ENCODE measurements at places on chromosomes 6 and 20. TPM values are rescaled to one million over a fixed set of nuclear protein-coding genes. Genes with fewer than 3 reads are reported as not detected.

Gene SLC17A3
- 0.23 TPM for total RNA-seq

Gene SYCP2
- total RNA-seq = 2.1 TPM

Gene VSTM2L
- 1.6 TPM for total RNA-seq

Gene TREML2
- total RNA-seq = 0.10 TPM

Gene OOEP
- total RNA-seq = not detected

Gene TMEM217
- 5.4 TPM for total RNA-seq

- DNase-seq = no peak
These were observed 66.6 kb upstream of the ADGRF4 start for GRCh38 chr6:47631797-47632196.

GRCh38 chr6:109238396-109238795 is 143.1 kb downstream of the CEP57L1 start:
- no peak for DNase-seq

GRCh38 chr6:150323205-150323604 is 45.6 kb upstream of the IYD start:
- DNase-seq = no peak

- no peak for DNase-seq
These were observed 232.7 kb downstream of the ADGRG6 start for GRCh38 chr6:142534484-142534883.

GRCh38 chr6:7129360-7129759 is 21.6 kb downstream of the RREB1 start:
- no peak for DNase-seq

- no peak for DNase-seq
These were observed 66.1 kb downstream of the TSHZ2 start for GRCh38 chr20:53038299-53038698.

- no peak for DNase-seq
These were observed 42.1 kb downstream of the SRSF3 start for GRCh38 chr6:36636283-36636682.

DNA sequence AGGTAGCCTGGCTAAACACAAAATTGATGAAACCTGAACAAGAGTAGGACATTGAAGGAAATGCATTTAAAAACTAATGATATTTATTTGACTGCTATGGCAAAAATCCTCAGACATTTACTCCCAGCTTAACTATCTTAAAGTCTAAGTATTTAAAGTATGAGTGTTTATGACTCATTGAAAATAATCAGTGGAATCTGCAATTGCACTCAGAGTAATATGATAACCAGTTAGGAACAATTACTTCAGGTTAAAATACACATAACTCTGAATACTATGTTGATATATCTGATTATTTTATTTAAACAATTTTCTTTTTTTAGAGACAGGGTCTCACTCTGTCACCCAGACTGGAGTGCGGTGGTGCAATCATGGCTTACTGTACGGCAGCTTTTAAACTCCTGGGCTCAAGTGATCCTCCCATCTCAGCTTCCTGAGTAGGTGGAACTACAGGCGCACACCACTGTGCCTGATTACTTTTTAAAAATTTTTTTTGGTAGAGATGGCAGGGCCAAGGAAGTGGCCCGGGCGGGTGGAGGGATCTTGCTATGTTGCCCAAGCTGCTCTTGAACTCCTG is 43.9 kb downstream of the FILIP1 start:
- no peak for DNase-seq

DNA sequence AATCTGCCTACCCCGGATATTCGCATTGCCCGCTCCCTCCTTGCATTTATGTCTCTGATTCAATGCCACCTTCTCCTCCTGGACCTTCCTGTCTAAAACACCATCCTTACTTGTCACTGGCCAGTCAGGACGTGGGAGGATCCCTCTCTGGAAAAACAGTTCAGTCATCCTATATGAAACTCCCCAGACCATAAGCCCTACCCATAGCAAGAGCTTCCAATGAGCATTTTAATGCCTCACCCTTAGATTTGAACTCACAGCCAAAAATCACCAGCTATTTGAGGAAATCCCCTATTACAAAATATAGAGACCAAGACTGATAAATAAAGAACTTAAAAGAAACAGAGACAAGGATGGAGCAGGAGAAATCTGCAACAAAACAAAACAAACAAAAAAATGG is 86.4 kb downstream of the SHLD1 start:
- no peak for DNase-seq

DNA sequence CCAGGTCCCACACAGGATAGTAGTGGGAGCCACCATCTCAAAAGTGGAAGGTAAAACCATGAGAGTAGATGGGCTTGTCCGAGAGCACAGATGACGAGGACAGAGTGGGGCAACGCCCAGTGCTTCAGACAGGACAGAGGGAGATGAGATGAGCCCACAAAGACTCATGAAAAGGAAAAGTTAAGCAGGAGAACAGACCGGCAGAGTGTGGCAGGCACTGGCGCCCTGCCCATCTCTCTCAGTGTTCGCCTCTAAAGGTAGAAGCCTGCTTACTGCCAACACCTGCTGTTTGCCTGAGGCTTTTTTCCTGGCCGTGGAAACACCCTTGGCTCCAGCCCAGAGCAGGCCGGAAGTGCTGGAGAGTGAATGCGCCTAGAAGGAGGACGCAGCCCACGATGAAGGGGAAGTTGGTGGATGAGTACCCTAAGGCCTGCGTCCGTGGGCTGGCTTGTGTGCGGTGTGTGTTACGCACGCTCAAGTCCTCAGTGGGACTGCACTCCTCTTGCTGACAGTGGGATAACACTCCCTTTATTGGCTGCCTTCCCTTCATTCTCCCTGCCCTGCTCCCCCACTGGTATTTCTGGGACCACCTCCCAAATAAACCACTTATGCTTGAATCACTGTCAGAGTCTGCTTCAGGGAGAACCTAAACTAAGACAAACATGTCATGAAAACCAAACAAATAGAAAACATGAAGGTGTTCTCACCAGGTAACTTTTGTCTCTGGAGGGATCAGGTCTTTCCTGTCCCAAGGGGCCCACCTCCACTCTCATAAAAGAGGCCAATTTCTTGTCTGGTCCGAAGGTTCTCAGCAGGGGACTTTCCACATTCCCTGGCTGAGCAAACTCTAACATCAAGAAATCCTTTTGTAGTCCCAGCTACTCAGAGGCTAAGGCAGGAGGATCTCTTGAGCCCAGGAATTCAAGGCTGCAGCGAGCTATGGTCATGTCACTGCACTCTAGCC is 9.1 kb upstream of the FOXP4 start:
- no peak for DNase-seq

GRCh38 chr6:111361648-111362047 is 121.4 kb downstream of the REV3L start:
- peak; percentile 57 for DNase-seq

- peak; percentile 43 for DNase-seq
These were observed at the start of gene SRSF12 for GRCh38 chr6:89117211-89118108. Gene SRSF12, minus strand, starts transcription at chr6:89118071. Its CDS starts 184 bp downstream, at chr6:89117887.

DNA sequence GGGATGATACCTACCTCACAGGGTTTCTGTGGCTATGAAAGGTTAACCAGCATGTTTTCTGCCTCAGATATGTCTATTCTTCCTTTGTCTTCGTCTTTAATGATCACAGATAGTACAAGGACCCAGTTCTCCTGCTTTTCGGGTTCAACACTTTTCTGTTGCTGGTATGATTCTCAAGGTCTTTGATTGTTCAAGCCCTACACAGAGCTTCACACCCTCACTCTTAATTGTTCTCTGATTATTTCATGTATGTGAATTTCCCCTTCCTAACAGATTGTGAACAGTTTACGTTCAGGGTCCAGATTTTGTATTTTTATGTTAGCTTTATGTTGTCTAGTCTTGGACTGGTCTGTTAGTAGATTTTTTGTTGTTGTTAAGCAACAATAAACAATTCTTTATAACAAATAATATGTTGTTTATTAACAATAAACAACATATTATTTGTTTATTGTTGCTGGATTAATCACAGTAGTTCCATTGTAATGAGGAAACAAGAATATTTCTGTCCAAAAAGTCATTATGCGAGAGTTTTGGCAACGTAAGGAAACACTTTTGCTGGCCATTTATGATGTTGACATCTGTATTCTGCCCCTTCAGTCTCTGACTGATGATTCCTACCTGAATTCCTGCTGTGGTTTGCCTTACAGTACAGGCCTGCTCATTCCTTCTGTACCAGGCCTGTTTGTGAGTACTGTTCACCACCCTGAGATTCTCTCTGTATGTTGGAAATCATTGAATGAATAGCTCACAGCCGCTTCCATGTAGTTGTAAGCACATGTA is 27.2 kb upstream of the TULP4 start:
- no peak for DNase-seq

GRCh38 chr20:53390770-53391169 is 202.9 kb downstream of the ZNF217 start:
- DNase-seq = no peak

- DNase-seq = no peak
These were observed 41.3 kb downstream of the NTSR1 start for GRCh38 chr20:62749851-62750445.

GRCh38 chr6:44917430-44917829 is 410.7 kb upstream of the RUNX2 start:
- DNase-seq = no peak

- DNase-seq = no peak
These were observed 3.8 kb downstream of the ZNF335 start for GRCh38 chr20:45968081-45968671.

GRCh38 chr6:18328540-18328939 is 58.6 kb upstream of the RNF144B start:
- DNase-seq = no peak

DNA sequence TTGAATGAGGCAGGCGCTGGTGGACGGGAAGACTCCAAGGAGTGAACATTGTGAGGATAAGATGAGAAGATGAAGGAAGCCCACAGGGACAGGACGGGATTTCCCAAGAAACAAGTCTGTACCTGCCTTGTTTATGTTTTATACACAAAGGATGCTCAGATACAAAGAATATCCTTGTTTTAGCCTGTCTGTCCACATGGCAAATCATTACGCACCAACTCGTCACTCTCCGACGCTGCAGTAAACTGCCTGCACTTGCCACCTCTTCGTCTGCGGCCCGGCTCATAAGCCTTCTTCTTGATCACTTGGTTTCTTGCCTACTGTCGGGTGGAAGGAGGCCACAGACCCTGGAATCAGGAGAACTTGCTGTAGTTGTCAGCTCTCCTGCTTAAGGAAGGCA is 85.4 kb downstream of the CD83 start:
- DNase-seq = no peak

- no peak for DNase-seq
These were observed 57.2 kb downstream of the PLAGL1 start for GRCh38 chr6:143950875-143951274.

GRCh38 chr6:134376785-134377184 is 58.9 kb upstream of the SGK1 start:
- no peak for DNase-seq

DNA sequence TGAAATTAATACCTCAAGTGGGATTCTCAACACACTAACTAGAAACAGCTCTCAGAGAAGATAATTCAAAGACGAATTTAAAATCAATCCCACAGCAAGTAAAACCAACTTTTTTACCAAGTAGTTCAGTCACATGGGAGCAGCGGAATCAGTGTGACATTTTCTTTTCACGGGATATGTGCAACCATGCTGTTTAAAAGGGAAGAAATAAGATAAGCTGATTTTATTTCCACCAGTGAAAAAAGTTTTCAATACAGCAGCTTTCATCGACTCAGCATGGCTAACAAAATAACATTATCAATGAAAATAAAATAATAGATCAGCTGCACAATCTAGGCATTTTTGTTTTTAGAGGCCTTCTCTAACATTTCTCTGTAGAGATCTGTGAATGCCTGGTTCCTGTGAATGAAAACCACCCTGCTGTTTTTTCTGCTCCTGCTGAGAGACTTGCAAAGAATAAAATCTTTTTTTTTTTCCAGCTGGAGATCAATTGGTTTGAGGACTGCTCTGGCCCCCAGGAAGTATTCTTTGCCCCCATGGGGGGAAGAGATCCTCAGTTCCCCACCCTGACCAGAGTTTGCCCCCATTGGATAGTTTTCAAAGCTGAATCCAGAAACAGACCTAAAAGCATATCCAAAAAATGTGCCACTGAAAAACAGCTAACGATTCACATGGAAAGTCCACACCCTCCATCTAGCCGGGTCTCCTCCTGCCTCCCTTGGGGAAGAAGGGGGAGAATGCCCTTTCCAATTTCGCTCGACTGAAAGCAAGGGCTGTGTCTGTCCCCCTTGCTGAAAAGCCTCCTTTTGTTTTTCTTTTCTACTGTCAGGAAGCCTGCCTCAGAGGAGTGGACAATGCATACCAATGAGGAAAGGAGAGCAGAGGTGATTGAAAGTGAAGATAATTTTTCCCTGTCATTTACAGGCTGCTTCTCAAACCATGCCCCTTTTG is 317.6 kb downstream of the PRKN start:
- DNase-seq = no peak

GRCh38 chr20:63487116-63487764 is 11.6 kb downstream of the EEF1A2 start:
- no peak for DNase-seq

DNA sequence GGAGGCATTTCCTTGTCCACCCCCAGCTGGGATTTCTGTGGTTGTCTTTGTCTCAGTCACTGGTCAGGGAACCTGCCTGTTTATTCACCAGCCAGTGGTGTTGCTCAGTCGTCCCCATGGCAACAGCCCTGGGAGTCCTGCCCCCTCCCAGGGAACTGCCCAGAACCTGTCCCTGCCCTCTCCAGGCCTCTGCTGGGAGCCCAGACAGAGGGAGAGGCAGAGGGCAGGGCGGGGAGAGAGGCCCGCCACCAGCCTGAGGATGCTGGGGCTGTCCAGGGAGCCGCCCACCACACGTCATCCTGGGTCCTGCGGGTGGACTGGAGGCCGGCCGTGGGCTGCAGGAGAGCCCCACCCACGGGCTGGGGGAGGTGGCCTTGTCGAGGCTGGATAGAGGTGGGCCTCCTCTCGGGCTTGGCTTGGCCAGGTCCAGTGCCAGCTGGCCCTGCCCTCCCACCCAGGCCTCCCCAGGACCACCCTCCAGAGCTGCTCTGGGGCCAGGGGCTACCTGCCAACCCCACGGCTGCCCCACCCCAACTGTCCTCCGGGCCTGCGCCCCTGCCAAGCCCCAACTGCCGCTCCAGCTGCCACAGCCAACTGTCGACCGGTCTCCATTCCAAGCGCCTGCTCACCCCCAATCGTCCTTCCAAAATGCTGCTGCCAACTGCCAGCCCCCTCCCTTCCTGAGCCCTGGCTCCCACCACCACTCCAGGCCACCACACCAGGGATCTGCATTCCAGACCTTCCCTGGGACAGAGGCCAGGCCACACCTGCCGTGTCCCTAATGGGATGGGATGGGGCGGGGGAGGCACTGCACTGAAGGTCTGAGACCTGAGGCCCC is 4.2 kb upstream of the ZBTB46 start:
- DNase-seq = peak; percentile 87

- no peak for DNase-seq
These were observed 548.2 kb downstream of the PRKN start for GRCh38 chr6:162179196-162179951.

DNA sequence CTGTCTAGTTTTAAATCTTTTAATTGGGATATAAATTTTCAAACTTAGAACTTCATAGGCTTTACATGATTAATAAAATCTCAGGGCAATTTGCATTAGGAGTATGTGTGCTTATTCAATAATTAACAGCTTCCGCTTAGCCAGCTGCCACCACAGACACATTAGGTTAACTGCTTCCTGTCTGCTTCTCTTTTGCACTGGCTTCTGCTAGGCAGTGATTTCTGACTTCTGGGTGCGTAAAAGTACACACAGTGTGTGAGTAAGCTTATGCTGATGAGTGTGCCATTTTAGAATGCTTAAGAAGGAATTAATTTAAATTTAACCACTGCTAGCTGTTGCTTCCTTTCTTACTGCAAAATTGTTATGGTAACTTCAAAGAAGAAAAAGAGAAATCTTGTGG is 73.9 kb downstream of the F13A1 start:
- no peak for DNase-seq

Data from endothelial cell (in vitro differentiated cells).